ENCODE measurements at places on chromosomes 16 and 17.

DNA sequence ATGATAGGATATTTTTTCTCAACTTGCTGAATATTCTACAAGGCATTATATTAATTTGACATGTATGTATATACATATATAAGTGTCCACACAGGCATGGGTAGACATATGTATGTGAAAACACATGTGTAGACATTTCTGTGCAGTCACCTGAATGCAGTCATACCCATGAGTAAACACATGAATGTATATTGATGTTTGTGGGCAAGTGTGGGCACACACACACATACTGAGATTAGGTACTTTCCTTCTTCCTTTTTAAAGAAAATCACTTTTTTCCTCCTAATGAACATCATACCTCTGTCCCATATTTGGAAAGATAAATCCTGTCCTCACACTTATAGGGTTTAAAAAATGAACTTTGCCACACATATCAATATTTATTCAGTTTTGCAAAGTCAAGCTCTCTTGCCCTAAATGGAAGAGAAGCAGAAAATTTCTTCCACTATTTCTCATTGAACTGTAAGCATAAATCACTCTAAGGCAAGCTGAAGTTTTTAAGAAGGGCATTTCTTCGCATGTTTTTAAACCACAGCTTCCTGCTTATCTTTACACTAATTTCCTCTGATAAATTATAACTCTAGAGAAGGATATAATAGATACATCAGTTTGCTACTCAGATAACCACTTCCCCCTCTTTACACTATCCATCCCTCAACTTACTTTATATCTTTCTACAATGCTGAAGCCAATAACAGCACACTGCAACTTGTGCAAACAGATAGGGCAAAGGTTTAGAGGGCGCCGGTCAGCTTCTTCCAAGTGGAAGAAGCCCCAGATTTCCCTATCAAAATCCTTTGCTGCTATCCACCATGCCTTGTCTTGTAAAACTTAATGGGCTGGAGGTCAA, 49.6 kb upstream of the LRRC37A3 start:
- no peak for DNase-seq

DNA sequence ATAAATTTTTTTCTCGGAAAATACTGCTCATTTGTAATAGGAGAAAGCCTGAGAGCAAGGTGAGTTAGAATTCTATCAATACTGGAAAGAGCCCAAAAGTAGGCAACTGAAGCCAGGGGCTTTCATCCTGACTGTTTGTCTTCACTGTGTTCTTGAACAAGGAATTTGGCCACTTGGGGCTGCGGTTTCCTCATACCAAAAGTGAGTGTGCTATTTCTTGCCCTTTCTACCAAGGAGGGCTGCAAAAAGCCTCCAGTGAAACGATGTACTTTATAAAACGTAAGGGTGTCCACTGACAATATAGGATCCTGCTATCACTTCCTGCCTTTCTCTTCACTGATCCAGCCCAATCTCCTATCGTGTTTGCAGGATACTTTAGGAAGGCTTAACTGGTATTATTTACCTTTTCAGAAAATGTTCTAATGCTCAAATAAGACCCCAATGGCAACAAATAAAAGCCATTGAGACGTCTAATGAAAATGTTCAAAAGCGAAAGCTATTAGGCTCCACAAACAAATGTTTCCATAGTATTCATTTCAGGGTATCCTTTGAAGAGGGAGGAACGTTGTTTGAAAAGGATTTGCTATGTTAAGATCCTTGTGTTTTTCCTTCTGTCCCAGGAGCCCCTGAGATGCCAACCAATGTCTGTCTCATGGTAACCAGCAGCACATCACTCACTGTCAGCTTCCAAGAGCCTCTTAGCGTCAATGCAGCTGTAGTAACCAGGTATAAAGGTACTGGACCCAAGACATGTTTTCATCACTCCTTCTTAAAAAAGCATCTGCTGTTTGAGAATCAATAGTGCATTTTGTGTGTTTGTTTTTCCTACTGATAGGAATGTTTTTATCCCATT, 219.3 kb upstream of the NOG start:
- DNase-seq: no peak

DNA sequence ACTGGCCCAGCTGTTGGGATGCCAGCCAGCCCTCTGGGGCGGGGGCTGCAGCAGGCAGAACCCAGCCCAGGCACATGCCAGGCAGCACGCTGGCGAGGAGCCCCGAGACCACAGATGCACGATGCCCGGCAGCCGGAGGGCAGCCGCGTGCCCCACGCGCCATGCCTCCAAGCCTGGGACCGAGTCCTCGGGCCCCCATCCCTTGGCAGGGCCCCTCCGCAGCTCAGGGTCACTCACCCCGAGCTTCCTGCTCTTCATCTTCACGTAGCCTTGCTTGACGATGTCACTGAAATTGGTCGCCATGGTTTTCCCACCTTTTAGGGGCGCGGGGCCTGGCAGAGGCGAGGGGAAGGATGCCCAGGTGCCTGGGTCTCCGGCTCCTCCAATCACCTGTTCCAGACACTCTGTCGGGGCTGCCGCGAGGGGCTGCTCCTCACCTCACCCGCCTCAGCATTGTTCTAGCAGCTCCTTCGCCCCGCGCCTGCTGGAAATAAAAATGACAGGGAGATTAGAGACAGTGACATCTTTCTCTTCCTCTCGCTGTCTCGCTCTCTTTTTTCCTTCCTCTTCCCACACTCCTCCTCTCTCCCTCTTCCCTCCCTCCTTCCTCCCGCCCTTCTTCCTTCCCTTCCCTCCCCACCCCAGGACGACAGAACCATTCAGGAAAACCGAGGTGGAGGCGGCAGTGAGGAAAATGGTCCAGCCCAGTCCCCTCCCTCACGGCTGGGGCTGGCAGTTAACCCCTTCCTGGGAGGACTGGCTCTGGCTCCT, 6.9 kb downstream of the DOK4 start:
- DNase-seq: no peak

- DNase-seq: no peak
Observed at GRCh38 chr17:50842506-50843149, 7.2 kb downstream of the WFIKKN2 start.

- no peak for DNase-seq
Observed at GRCh38 chr16:28915181-28915580, 9.9 kb downstream of the RABEP2 start.

GRCh38 chr17:1351971-1352370, 48.1 kb downstream of the YWHAE start:
- DNase-seq: no peak

GRCh38 chr17:40344421-40345160, 19.9 kb downstream of the GJD3 start:
- DNase-seq: no peak

Data from GM13977 (cell line).